Karpas-422 (cell line): ENCODE measurements at places on chromosomes 13 and 19. TPM values are rescaled to one million over a fixed set of nuclear protein-coding genes. Genes with fewer than 3 reads are reported as not detected.

- no peak for DNase-seq
Measured at GRCh38 chr13:94196413-94196812, 283.1 kb downstream of the DCT start.

GRCh38 chr13:30340331-30341250 is 33.2 kb upstream of the KATNAL1 start:
- DNase-seq: no peak

GRCh38 chr13:29476046-29476445 is 119.4 kb downstream of the SLC7A1 start:
- no peak for DNase-seq

DNA sequence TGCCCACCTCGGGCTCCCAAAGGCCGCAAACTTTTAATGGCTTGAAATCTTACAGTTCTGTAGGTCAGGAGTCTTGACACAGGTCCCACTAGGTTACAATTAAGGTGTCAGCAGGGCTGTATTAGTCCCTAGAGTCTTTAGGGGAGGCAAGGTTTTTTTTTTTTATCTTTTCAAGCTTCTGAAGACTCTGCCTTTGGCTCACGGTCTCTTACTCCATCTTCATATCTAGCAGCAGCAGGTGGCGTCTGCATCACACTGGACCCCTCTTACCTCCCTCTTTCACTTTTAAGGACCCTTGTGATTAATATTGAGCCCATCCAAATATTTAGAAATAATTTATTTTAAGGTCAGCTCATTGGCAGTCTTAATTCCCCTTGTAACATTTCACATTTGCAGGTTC is 11.6 kb downstream of the MIR17HG start:
- DNase-seq: peak; percentile 56

GRCh38 chr13:110212529-110212928 is 94.4 kb downstream of the COL4A1 start:
- no peak for DNase-seq

DNA sequence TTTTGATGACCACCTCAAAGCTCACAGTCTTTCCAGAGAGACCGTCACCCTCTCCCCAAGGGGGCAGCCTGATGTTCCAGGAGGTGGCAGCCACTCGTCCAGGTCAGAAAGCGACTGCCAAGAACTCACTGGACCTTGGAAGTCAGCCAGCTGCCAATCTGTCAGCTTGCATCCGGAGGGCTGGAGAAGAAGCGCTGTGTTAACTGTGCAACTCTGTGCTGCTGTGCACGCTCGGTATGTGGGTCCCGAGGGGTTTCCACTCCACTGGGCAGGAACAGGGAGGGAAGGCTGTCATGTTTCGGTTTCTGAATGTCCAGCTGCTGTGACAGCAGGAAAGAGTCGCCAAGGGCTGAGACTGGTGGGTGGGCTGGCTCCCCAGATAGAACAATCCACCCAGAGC is 89.2 kb downstream of the CACNA1A start:
- peak; percentile 63 for DNase-seq

SLC10A2 gene
- total RNA-seq: not detected in 2 replicates

CABP5 gene
- total RNA-seq: not detected in 2 replicates
